ENCODE measurements at places on chromosomes 1 and 21. TPM values are rescaled to one million over a fixed set of nuclear protein-coding genes. Genes with fewer than 3 reads are reported as not detected.

GRCh38 chr1:109786531-109787021, 22.9 kb upstream of the EPS8L3 start:
- DNase-seq = no peak

DNA sequence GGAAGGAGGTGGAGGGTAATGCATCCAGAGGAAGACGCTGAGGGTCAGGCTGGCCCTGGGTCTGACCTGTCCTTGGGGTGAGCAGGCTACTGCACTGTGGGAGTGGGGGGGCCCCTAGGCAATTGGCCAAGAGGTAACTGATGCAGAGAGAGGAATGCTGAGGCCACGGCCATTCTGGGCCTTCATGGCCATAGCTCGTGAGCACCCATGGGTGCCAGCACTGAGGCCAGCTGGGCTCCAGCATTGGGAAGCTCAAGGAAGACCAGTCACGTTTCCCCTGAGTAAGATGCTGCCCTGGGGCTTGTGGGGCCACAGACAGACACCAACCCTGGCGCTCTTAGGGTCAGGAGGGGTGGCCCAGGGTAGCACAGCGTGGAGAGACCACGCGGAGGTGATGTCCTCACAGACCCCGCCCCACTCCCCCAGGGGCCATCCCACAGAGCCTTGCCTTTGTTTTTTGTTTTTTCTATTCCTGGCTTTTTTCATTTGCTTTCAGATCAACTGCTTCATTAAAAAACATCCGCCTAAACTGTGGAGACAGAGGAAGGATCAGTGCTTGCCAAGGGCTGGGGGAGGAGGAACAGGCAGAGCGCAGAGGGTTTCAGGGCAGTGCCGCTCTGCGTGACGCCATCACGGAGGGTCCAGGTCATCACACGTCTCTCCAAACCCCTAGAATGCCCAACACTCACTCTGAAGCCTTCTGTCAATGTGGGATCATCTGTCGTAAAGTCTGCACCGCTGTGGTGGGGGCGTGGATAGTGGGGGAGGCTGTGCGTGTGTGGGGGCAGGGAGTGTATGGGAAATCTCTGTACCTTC, 61.1 kb downstream of the SIK1 start:
- no peak for DNase-seq

The HNRNPCL1 gene
- not detected for polyA plus RNA-seq

DNA sequence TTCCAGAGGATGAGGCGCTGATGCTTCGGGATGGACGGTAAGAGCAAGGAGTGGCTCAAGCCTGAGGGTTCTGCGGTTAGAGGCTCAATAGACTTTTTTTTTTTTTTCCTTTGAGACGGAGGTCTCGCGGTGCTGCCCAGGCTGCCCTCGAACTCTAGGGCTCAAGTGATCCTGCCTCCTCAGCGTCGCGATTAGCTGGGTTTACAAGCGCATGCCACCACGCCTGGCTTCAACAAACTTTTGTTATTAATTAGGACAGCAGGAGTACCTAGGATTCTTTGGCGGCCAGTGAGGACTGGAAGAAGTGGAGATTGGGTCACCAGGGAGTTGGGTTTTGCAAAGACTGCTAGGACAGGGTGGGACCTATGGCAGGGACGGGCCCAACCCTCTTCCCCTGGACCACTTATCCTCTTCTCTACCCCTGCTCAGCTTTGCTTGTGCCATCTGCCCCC, 587 bp downstream of the SCNM1 start:
- no peak for DNase-seq

DNA sequence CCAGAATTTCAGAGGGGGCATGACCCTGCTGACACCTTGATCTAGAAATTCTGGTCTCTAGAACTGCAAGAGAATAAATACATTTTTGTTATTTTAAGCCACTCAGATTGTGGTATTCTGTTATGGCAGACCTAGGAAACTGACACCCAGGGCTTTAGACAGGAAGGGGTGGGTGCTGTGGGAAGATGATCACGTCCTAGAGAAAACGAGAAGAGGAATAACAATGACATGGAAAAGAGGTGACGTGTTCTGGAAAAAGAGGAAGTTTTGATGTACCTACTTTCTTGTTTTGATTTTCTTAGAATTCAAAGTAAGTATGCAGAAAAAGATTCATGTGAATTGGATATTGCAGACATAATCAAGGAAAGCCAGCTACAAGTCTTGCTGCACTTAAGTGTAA, 232.9 kb upstream of the RUNX1 start:
- DNase-seq = no peak

DNA sequence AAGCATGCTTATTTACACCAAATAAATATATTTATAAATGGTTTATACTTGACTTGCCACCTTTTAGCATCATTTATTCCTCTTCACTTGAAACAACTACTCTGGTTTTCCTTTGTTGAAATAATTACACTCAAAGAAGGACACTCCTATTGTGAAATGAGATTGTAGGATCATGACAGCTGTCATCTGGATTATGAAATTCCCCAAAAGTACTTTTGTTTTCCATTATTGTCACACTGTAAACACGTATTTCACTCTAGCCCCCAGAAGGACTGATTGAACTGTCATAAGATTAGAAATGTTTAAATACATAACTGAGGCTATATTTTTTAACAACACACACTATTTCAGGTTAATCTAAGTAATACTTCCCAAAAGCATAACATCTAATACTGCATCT, 593.8 kb downstream of the LRRIQ3 start:
- DNase-seq = no peak

GRCh38 chr1:174174461-174175329, 15.4 kb downstream of the RABGAP1L start:
- DNase-seq = no peak

GRCh38 chr1:235461954-235462353, 42.3 kb downstream of the B3GALNT2 start:
- DNase-seq = no peak

The PAQR7 gene
- polyA plus RNA-seq = 8.9 TPM

GRCh38 chr1:151267760-151268159, 13.2 kb downstream of the PSMD4 start:
- DNase-seq = no peak

DNA sequence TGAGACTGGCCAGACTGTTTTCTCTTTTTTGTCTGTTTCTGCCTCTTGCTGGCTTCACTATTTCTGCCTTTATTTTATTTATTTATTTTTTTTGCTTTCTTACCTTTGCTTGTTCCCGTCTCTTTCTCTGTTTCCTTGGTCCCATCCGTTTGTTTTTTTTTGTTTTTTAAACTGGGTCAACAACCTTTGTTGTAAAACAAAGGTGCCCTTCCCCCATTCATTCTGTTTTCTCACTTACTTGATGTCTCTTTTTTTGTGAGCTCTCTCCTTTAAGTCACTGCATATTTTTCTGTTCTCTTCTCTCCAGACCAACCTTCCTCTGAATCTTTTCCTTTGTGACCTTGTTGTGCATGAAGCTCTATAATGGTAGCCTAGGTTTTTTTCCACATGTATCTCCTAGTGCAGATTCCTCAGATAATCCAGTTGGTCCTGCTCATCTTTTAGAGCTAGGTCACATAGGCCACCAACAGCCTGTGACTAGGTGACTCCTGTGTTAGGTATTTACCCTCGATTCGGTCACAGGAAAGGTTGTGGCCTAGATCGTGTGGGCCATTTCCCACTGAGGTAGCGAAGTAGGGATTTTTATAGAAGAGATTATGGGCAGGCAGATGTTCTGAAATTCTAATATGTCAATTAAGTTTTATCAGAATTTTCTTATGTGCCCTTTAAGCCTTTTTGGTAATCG, 15.9 kb downstream of the GNAI3 start:
- DNase-seq = no peak

DNA sequence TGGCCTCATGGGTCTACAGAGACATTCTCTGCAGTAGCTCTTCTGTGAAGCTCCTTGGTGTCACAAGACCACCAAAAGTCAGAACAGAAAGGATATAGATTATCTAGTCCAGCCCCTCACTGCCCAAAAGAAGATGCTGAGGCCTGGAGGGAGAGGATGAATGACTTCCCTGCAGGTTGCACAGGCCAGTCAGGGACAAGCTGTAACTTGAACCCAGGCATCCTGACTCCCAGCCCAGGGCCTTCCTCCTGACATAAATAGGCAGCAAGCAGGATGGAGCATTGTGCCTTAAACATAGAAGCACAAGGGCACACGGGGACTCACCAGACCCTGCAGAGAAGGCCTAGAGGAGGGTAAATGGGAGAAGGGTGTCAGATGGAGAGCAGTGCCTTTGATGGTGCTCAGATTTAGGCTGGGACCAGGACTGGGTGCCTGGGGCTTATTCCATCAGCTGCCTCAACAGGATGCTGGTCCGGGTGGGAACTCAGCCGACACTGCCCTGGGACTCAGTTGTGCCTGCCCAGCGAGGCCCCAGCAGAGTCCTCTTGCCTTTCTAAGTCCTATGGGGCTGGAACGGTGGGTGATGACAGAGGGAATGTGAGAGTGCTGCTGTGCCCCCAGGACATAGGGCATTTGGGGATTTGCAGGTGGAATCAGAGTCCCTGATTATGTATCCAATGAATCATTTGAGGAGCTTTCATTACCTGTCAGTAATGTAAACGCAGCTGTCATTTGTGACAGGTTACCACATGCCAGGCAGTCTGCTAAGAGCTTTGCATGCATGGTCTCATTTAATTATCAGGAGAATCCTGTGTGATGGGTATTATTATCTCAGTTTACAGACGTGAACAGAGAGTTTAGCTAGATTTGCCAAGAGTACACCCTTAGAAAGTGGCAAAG, 13.2 kb downstream of the S100A7A start:
- DNase-seq = no peak

The LPAR3 gene
- not detected for polyA plus RNA-seq

- no peak for DNase-seq
Observed at GRCh38 chr1:35557118-35557610, at the start of gene KIAA0319L. KIAA0319L (minus strand) TSS chr1:35557403; CDS start chr1:35554491, 2,912 bp downstream.

- DNase-seq = peak; percentile 96
Observed at GRCh38 chr1:23867895-23868556, at the start of gene FUCA1. FUCA1 (minus strand) TSS chr1:23868290; CDS start chr1:23868286, 4 bp downstream.

The IFI44 gene
- polyA plus RNA-seq = 13.7 TPM

The OR2L13 gene
- not detected for polyA plus RNA-seq

GRCh38 chr1:76587212-76587611, 280.1 kb upstream of the ST6GALNAC5 start:
- no peak for DNase-seq

The RHBDL2 gene
- 0.38 TPM for polyA plus RNA-seq

DNA sequence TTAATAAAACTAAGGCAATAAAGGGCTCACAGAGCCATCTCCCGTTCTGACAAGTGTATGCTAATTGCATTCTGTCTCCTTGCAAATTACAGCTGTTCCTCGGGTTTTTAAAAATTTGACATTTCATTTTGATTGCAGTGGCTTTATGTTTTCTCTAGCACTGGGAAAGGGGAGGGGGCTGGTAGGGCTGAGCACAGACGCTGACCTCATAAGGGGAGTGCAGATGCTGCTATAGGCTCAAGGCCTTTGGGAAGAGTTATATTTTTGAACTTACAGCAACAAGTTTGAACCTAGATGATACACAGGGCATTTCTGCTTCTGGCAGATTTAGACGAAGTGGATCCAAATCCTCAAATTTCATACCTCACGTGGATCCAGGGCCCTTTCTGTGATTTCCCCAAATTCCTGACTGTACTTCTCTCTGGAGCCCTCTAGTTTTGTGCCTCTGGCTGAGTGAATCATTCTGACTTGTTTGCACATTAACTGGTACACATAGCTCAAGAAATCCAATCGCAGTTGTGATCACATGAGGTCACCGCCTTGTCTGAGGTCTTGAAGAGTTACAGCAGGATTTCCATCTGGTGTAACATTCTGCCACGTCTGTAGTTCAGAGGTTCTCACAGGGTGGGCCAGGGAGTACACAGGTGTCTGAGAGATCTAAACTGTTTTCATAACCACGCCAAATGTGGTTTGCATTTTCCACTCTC, 230.3 kb downstream of the C1orf94 start:
- no peak for DNase-seq

The LINGO4 gene
- 0.31 TPM for polyA plus RNA-seq

The ZBTB37 gene
- 4.2 TPM for polyA plus RNA-seq

All from muscle of back (tissue), 13 donors.